ENCODE measurements at places on chromosomes 5 and 9.
A peak's percentile ranks its signal among the peaks of the same experiment; 100 is the strongest.

DNA sequence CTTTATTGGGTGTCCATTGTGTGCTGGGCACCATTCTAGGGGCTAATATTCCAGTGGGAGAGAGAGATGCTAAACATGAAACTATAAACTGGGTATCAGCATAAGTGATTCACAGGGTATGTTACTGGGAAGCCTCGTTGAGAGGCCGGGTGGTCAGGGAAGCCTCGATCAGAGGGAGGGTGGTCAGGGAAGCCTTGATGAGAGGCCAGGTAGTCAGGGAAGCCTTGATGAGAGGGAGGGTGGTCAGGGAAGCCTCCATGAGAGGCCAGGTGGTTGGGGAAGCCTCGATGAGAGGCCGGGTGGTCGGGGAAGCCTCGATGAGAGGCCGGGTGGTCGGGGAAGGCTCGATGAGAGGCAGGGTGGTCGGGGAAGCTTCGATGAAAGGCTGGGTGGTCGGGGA lies 8.9 kb upstream of the PLEKHG4B start:
- DNase-seq, result no peak

- no peak for DNase-seq
Measured at GRCh38 chr9:135359764-135360163, 119.8 kb upstream of the PPP1R26 start.

- DNase-seq, result no peak
Measured at GRCh38 chr9:91241909-91242308, 119.8 kb downstream of the AUH start.

DNA sequence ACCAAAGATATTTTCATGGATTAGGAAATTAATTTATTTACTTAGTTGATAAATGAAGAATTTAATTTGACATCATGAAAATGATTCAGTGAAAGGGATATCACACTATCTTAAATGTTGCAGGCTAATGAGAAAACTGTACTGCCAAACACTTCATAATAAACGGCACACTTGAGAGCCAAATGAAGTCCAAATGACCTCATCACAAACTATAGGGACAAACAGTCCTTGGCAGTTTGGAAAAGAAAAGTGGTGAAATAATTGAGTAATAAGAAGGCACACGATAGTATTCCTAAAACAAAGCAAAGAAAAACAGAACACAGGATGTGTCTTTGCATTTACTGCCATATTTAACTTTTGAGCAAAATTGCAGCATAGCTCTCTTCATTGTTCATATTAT lies 116.9 kb upstream of the TLR4 start:
- no peak for DNase-seq

- DNase-seq, result no peak
Measured at GRCh38 chr5:14489643-14490042, 91.9 kb upstream of the OTULINL start.

GRCh38 chr9:89811886-89812450 lies 207.2 kb downstream of the GADD45G start:
- no peak for DNase-seq

DNA sequence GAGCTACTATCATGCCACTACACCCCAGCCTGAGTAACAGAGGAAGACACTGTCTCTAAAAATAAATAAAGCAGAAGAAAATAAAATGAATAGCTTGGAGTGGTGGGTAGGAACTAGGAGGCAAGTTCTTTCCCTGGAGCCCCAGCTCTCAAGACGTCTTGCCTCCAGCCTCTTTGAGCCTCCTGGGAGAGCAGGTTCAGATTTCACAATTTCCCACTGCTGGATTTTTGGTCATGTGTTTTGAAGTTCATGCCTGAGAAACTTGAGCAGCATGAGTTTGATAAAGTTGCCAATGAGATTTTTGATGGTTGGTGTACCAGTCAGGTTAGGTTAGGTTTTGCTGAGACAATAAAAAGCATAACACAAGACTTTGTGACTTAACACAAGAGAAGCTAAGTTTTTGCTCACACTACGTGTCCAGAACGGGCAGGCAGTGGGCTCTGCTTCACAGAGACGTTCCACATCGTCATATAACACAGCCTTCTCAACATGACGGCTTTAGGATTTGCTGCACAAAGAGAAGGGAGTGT lies 4.1 kb upstream of the CCDC69 start:
- no peak for DNase-seq

GRCh38 chr9:134247918-134248631 lies 78.2 kb upstream of the RXRA start:
- DNase-seq, result no peak

GRCh38 chr5:76325876-76326491 lies 77.1 kb upstream of the IQGAP2 start:
- DNase-seq, result no peak

DNA sequence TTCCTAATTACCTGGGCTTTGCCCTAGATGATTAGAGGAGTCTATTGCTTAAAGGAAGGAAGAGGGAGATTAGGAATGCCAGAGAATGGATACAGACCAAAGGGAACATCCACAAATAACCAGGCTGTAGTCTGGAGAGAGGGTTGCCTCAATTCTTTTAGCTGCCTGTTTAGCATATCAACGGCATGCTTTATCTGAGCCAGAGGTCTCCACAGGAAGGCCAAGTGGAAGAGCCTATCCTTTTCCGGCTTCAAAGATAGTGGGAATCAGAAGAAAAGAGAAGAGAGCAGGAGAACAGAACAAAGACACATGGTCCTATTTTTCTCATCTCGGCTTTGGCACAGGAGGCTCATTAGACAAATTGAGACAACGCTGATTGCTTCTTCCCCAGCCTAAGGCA lies 142.4 kb downstream of the NMUR2 start:
- DNase-seq, result no peak

DNA sequence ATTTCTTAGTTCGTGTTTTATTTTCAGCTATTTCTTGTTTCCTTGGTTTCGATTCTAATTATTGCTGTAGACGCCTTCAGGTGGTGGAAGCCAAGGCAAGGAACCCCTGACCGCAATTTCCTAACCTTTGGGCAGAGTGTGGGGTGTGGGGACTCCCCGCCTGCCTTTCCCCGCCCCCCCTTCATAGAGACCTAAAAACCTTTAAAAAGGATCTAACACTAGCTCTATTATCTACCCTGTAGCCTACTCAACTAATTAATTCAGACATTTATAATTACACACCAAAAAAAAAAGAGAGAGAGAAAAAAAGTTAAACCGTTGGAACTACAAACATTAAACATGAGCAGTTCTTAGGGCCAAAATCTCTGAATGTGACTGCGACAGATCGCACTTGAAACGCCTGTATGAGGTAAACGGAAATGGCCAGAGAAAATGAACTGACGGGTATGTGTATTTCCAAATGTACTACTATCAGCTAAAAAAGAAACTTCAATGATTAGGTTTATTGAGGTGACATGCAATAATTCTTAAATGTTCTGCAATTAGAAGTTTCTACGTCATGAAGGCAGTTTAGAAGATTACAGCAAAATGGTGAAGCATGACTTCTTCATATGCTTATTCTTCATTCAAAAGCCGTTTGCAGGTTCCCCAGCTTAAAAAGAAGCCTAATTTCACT lies 19.0 kb upstream of the FER start:
- DNase-seq, result no peak

GRCh38 chr9:81832571-81833285 lies 95.5 kb upstream of the SPATA31D4 start:
- DNase-seq, result no peak

DNA sequence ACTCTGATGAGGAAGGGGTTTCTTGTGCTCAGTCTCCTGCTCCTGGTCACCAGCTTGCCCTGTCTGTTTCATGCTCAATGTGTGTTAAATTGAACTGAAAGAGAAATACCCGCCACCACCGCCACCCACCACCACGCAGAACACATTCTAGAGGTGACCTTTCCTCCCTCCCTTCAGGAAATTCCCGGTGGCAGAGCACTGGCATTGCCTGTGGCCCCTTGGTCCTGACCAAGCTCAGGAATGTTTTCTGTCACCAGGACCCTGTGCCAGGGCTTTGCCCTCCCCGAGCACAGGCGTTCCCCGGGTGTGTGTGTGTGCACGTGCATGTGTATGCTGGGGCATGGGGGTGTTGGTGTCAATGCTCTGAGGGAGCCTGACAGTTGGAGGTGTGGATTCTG lies 10.2 kb upstream of the SLC25A51 start:
- DNase-seq, result no peak

- DNase-seq, result no peak
Measured at GRCh38 chr5:103006921-103007320, 113.0 kb downstream of the GIN1 start.

GRCh38 chr5:172439785-172440477 lies 14.4 kb downstream of the SH3PXD2B start:
- no peak for DNase-seq

- no peak for DNase-seq
Measured at GRCh38 chr5:83688281-83688680, 32.4 kb downstream of the HAPLN1 start.

- DNase-seq, result no peak
Measured at GRCh38 chr9:137316012-137316981, 14.2 kb upstream of the NRARP start.

- DNase-seq, result peak; percentile 73
Measured at GRCh38 chr9:100492952-100493351, 20.0 kb downstream of the TMEFF1 start.

DNA sequence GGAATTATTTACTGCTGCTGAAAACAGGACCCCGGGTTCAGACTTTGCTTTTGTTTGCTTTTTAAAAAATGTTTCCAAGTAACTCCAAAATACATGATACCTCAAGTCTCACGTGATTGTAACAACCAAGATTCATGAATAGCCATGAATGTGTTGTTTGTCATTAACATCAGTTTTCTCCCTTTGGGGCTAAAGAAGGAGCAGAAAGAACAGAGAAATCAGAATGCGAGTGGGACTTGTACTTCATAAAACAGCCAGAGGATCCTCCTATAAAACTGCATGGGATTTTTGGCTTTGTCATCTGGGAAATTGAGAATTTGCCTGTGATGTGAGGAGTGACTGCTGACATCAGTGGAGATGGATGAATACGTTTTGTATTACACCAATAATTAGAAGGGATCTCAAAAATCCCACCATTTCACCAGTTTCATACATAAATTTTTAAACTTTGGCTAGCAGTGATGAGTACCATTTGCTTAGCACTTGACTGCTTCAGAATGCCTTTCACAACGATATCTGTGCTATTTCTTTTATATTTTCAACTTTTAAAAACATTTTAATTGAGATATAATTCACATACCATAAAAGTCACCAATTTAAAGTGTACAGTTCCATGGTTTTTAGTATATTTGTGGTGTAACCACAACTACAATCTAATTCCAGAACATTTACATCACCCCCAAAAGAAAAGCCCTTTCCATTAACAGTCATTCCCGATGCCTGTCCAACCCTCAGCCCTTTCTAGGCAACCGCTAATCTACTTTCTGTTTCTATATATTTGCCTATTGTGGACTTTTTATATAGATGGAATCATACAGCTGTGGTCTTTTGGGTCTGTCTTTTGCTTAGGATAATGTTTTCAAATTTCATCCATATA lies 126.9 kb upstream of the ANKRD55 start:
- DNase-seq, result no peak

DNA sequence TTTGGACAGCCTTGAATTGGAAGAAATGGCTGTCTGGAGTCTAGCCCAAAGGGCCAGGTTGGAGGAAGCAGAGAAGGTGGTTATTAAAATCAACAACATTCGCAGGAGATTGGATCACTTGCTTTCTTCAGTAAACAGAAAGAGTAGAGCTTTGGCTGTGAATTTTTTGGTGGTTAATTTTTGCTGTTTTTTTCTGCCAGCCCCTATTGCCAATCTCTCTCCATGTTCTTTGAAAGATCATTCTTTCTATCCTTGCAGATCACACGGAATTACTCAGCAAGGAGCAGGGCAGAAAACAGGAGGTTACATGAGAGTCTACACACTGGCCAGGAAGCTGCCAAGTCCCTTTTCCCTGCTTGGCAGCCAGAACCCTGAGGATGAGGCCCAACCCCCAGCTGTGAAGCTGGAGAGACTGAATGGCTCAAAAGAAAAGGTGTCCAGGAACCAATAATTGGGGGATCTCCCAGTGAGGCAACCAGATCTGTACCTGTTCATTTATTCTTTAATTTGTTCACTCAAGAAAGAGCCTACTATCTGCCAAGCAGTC lies 13.0 kb downstream of the GLRX start:
- peak; percentile 7 for DNase-seq

- no peak for DNase-seq
Measured at GRCh38 chr9:128937310-128938165, 9.9 kb downstream of the DOLK start.

DNA sequence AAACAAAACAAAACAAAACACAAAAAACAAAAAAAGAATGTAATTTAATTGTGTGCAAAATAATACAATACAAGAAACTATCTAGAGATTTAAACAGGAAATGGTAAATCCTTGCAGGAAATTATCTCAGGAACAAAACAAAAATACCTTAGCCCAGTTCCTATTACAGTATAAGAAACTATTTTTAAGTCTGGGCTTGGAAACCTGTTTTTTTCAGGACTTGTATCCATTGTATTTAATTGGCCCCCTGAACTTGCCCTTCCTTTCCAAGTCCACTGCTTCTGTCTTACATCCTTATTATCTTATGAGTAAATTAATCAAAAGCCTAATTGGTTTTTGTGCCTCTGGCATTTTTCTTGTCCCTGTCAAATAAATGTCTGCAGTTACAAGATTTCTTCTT lies 48.5 kb downstream of the ST8SIA4 start:
- no peak for DNase-seq

GRCh38 chr5:156675395-156675794 lies 174.7 kb upstream of the PPP1R2B start:
- DNase-seq, result no peak

DNA sequence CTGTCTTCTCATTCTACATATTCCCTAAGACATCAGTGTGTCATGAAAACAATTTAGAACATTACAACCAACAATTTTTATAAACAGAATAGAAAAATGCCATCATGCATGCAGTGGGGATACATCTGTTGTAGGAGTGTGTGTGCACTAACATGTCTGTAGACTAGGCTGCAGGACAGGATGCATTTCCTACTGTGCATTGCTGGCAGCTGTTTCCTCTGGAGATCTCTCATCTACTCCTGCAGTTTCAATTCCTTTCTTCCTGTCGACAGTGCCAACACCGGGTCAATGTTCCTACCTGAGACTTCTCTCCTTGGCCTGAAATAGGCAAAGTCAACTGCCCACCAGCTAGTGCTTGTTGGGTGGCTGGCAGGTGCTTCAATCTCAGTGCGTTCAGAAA lies 69.8 kb downstream of the ANKH start:
- no peak for DNase-seq

DNA sequence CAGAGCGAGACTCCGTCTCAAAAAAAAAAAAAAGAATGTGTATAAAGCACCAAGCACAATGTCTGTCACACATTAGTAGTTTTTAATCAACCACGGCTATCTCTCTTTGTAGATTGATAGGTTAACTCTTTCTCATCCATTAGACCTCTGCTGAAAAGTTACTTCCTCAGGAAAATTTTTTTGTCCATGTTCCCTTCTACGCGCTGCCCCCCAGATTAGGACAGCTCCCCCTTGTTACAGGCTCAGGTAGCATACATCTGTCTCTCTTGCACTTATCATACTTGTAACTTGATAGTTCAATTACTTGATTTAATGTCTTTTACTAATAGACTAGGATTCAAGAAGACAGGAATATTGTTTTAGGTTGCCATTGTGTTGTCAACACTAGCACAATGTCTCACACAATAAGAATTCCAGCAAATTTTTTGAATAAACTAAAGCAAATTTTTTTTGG lies 1.5 kb downstream of the SPDL1 start:
- DNase-seq, result peak; percentile 4
